ENCODE measurements at places on chromosomes 6 and 20.

DNA sequence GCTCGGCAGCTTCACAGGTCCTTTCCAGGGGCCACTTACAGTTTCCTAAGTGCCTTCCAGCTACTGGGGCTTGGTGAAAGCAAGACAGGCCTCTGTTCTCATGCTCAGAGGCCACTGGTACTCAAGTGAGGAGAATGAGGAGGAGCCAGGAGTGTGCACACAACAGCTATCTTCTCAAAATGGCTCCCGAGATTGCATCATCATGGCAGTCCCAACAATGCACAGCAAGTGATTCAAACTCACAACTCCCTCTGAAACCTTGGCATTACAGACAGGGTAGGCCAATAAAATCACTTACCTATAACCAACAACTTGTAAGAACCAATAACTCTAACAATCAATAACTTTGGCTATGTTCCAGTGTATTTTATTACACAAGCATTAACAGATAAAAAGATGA lies 77.4 kb downstream of the RALGAPA2 start:
- no peak for DNase-seq

GRCh38 chr20:22770241-22770800 lies 185.9 kb upstream of the FOXA2 start:
- DNase-seq, result no peak

- no peak for DNase-seq
Observed at GRCh38 chr20:1388253-1388652, 4.6 kb downstream of the FKBP1A start.

- no peak for DNase-seq
Observed at GRCh38 chr6:21524201-21524600, 69.3 kb upstream of the SOX4 start.

DNA sequence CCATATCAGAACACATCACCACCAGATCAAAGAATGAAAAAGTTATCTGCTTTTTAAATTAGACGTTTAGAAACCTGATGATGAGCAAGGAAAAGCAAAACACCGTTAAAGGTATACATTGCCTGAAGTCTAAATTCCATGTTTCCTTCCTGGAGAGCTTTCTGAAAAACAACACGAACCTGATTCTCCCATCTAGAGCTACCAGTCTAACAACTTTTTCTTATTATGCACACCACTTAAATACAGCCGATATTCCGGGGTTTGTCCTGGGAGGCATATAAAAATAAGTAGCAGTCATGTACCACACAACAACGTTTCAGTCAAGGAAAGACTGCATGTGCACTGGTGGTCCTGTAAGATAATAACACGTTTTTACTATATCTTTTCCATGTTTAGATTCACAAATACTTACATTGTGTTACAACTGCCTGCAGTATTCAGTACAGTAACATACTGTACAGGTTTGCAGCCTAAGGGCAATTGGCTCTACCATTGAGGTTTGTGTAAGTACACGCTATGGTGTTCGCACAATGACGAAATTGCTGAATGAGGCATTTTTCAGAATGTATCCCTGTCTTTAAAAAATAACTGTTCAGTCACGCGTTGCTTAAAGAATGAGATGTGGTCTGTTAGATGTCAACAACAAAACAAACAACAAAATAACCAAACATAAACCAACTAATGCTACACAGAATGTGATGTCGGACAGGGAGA lies 19.1 kb upstream of the LYRM2 start:
- DNase-seq, result no peak

DNA sequence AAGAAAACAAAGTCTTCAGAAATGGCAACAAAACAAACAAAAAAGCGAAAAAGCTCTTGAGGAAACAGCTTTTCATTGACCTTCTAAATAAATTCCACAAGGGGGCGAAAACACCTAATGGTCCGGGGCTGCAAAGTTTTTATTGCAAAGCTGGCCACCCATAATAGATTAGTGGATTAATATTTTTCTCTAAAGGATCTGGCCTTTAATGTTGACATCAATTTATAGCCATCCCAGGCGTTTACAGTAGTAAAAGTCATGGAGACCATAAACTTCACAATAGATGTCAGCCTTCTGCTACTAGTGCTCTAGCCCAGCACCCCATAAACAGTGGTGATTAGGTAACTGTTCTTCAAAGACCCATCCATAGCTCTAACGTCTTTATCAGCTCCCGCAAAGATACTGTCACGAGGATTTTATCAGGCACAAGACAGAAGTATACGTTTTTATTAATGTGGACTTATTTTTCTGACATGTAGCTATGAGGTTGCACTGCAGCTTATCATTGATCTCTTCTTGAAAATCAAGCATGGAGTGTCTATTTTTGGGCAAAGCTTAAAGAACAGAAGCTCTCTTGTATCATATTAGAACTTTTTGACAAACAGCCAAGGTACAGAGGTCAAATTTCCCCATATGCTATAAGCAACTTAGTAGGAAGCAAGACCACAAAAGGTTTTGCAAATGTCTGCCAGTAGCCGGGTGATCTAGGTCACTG lies 4.7 kb downstream of the CITED2 start:
- DNase-seq, result no peak

GRCh38 chr6:83536647-83537589 lies 24.6 kb downstream of the PRSS35 start:
- no peak for DNase-seq

Data from CMK (cell line).